ENCODE measurements at places on chromosomes 6 and 20. TPM values are rescaled to one million over a fixed set of nuclear protein-coding genes. Genes with fewer than 3 reads are reported as not detected.

The LAMA4 gene
- total RNA-seq, result not detected

DNA sequence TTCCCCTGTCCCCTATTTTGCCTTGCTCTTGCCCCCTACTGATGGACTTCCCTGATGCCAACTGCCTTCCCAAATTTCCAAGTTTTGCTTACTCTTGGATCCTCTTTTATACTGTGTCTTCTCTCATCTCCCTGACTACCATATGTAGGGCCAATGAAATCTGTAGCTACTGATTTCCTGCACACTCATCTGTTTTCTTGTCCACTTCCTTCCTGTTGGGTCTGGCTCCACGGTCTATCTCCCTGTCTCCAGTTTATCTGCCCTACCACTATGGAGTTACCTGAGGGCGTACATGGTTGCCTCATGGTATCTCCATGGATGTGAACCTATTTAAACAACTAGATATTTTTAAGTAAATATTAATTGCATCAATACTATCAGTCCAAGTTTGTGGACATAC lies 140.3 kb upstream of the MCHR2 start:
- DNase-seq, result no peak

DNA sequence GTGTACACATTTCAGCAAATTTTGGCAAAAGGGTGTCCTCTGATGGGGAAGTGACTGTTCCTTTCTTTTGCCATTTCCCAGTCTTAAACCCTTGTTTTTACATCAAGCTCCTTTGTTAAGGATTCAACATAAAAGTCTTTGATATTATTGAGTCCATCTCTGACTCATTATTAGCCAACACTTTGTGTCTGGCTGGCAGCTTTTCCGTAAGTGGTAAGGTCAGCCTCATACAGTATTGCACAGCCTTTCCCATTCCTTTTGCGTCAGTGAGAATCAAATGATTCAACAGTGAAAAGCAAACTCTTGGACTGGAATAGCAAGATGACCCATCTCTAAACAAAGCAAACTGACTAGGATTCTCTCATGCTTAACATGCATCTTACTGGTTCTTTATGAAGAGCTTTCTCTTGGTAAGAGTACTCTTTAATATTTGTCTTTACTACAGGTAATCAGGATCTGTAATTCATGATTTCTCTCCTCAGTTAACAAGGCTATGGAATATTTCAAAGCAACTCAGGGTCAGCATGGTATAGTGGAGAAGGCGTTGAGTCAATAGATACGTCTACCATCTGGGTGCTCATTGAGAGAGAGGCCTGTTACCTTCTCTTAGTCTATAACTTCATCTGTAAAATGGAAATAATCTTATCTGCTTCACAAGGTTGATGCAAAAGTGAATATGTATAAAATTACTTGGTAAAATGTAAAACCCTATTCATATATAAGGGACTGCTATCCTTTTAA lies 183.6 kb downstream of the PRL start:
- DNase-seq, result no peak

The SRMS gene
- total RNA-seq, result not detected

- DNase-seq, result no peak
Measured at GRCh38 chr6:17393892-17394631, 667 bp downstream of the CAP2 start.

DNA sequence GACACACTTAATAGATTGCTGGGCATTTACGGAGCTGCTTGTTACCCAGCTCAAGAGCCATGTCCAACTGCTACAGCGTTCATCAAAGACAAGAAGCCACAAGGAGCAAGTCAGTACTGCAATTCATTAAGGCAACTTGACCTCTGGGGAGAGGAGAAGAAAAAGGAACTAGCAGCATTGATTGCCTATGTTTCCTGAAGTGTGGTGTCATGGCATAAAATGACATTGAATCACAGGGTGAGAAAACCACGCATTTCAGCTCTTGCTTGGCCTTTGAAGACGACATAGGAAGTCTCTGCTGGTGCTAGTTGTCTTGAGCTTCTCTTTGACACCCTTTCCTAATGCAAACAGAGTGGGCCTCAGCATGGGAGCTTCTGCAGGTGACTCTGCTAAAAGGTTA lies 139.1 kb downstream of the CDH26 start:
- DNase-seq, result no peak

DNA sequence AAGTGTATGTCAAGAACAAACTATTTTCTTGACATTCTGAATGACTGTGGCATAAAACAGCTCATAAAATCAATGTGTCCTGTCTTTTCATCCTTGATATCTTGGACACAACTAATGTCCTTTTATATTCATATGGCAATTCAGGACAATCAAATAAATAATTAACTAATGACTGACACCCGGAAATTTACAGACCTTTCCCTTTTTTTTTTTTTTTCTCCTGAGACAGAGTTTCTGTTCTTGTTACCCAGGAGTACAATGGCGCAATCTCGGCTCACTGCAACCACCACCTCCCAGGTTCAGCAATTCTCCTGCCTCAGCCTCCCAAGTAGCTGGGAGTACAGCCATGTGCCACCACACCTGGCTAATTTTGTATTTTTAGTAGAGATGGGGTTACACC lies 107.1 kb upstream of the LGSN start:
- DNase-seq, result no peak

GRCh38 chr20:64038224-64038564 lies 2.2 kb downstream of the C20orf204 start:
- no peak for DNase-seq

DNA sequence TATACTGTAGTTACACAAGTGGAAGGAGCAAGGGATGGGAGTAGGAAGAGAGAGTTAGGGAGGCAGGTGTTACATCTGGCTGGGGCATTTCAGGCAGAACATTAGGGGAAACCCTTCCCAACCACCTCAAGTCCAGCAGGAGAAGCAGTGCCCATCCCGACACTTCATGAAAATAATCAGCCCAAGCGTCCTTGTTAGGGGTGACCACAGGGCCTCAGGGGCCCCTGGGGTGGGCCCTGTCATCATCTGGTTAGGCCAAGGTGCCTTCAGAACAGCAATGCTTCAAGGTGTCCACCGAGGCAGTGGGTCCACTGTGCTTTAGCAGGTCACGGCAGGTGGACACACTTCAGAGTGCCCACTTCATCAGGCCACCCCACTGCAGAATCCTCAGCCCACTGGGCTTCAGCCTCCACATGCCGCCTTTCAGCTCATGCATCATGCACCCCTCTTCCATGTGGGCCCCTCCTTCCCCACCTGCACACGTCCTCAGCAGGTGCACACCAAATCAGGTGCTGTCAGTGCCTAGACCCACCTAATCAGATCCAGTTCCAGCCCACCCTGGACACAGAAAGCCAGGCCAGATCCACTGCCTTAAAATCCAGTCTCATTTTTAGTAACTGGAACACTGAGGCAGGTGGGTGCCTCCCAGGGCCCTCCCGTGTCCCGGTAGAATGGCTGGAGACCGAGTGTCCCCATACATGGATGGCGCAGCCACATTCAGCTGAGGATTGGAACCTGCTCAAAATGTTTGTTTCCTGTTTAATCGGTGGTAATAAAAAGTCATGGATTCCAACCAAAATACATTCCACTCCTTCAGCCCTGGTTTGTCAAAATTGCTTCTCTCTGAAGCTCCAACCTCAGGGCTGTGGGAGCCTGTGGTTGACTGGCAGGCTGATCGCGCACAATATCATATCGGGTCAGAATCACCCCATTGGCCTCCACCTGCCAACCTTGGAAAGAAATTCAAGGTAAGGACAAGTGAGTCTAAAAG lies 99.5 kb downstream of the ANKRD60 start:
- DNase-seq, result no peak
